ENCODE measurements at places on chromosomes 7 and 10.

DNA sequence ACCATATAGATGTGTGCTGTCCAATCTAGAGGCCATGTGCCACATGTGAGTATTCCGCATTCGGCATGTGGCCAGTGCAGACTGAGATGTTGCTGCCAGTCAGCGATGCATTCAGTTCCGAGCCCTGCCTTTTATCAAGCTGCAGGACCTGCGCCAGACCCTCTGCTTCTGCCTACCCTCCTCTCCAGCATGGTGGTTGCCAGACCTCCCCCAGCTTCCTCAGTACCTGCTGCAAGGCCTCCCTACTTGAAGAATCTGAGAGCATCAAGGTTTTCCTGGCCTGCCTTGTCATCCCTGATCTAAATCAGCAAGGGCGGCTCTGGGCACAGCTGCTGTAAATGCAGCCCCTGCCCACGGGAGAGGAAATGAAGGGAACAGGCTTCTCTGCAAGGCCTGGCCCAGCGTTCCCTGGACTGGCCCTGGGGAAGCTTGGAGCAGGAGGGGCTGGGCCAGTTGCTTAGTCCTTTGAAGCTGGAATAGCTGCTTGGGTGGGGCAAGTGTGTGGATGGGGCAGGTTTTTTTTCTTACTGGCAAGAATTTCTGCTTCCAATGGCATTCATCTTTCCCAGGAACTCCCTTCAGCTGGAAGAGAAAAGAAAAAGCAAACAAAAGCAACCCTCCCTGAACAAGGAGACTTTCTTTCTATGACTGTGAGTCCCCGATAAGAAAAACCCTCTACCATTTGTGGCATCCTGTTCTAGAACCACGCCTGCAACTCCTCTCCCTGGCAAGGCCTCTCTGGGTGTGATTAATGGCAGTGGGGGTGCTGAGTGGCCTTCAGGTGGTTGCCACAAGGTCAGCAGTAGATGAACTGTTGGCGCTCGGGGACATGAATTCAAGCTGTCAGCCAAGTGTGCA is 93.0 kb downstream of the NHLRC2 start:
- DNase-seq, result peak; percentile 93

DNA sequence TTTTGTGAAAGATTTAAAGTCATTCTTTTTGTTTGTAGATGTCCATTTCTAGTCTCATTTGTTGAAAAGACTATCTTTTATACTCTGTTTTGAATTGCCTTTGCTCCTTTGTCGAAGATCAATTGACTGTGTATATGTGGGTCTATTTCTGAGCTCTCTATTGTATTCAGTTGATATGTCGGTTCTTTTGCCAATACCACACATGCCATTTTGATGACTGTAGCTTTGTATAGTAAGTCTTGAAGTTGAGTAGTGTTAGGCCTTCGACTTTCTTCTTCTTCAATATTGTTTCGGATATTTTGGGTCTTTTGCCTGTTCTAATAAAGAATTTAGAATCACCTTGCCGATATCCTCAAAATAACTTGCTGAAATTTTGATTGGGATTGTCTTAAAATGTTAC is 104.5 kb downstream of the CCSER2 start:
- DNase-seq, result no peak

DNA sequence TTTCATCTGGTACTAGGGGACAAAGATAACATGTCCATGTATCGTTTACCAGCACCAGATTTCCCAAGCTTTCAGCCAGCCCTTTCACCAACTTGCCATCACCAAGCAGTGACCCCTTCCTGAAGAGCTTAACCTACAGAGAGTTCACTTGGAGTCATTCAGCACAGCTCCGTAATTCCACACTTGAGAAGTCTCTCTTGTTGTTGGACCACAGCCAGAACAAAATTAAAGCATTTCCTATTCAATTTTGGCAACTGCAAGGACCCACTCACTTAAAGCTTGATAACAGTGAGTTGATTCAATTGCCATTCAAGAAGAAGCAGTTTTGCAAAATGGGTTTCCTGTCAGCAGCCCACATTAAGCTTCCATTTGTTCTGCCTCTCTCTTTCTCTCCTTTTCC is 88.5 kb upstream of the LRRTM3 start:
- DNase-seq, result no peak

DNA sequence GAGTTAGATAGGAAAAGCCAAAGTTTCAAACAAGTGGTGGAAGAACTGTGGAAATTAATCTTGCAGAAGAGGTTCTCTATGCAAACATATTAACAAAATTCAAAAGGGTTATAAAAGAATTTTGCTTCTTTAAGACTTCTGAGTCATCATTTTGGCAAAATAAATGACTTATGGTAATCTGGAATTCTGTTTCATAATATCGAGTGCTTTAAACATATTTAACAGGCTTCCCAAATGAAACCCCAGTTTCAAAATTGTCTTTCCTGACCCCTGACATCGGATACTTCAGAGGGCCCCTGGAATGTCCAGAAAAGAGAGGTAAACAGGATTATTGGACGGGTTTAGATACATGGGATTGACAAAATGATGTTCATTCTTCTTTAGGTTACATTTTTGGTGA is 444.6 kb downstream of the HTR7 start:
- no peak for DNase-seq

- no peak for DNase-seq
These were observed 1.7 kb downstream of the SHTN1 start for GRCh38 chr10:117003336-117003735.

- no peak for DNase-seq
These were observed 58.1 kb downstream of the NRP1 start for GRCh38 chr10:33276282-33276923.

GRCh38 chr7:40828686-40829600 is 694.1 kb downstream of the SUGCT start:
- DNase-seq, result no peak

- no peak for DNase-seq
These were observed 32.8 kb downstream of the JCAD start for GRCh38 chr10:30026578-30026977.

- peak; percentile 93 for DNase-seq
These were observed 6.0 kb downstream of the IL15RA start for GRCh38 chr10:5971315-5971832.

DNA sequence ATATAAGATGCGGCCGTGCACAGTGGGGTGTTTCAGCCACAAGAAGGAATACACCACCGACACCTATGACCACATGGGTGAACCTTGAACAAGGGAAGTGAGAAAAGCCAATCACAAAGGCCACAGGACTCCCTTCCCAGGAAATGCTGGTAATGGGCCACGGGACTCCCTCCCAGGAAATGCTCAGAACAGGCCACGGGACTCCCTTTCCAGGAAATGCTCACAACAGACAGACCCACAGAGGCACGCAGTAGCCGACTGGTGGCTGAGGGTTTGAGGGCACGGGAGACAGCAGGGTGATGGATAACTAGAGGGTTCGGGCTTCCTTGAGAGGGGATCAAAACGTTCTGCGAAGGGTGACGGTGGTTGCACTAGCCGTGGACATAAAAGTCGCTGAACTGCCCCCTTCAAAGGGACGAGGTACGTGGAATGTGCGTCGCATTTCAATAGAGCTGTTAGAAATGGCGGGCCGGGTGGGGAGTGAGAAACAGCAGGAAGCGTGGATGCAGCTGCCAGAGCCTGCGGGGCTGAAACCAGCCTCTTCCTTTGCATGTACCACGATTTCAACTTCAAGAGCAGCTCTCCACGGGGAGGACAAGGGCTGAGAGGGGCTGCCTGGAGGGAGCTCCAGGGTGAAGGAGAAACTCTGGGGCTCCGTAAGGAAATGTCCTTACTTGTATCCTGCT is 274.0 kb downstream of the ELFN1 start:
- DNase-seq, result peak; percentile 36

DNA sequence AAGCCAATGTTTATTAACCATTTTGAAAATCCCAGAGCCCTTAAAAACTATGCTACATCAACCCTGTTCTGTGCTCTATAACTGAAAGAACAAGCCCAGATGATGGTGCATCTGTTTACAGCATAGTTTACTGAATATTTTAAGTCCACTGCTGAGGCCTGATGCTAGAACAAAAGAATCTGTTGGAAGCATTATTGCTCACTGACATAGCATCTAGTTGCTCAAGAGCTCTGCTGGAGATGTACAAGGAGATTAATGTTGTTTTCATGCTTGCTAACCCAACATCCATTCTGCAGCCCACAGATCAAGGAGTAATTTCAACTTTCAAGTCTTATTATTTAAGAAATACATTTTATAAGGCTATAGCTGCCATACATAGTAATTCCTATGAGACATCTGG is 181.3 kb upstream of the FEZF1 start:
- no peak for DNase-seq

GRCh38 chr7:87934699-87935383 is 790 bp downstream of the ADAM22 start:
- DNase-seq, result peak; percentile 9

DNA sequence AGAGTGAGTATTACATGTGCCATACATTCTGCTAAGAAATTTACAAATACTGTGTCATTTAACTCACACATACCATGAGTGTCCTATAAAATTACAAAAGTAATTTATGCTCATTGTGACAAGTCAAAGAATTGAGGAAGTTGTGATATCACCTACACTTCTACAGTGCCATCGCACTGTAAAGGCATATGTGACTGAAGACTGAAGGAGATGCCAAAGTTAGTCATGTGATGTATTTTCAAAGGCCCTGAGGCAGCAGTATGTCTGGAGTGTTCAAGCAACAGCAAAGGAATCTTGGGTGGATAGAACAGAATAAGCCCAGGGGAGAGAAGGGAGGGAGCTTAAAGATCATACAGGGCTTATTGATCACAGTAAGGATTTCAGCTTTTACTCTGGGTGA is 176.8 kb downstream of the WNT2 start:
- peak; percentile 17 for DNase-seq

DNA sequence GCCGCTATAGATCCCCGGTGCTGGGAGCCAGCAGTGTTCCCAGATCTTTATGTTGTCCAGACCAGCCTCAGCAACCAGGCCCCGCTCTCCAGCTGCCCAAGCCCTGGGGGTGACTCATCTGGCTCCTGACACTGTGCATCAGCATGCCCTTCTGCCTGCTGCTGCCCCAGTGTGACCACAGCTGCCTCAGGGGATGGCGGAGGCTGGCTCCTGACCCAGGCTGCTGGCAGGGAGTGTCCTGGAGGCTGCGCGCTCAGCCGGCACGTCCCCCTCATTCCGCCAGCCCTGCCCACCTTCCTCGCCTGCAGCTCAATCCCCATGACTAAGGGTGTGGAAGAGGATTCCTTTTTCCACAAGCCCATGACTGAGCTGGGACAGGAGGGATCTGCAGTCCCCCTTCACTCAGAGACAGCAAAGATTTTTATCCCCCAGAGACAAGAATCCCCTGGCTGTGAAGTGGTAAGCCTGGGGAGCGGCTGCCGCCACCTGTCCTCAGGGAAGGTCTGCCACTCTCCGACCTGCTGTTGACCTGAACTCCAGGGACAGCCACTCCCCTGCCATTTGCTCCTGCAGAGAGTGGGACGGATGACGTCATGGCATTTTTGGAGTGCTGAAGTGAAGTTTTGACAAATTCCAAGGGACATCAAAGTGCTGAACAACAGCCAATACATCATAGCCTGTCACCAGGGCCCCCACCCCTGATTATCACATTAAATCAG is 182.8 kb upstream of the BMPER start:
- DNase-seq, result no peak

- DNase-seq, result peak; percentile 71
These were observed 41.5 kb upstream of the BNIP3 start for GRCh38 chr10:132023092-132023811.

DNA sequence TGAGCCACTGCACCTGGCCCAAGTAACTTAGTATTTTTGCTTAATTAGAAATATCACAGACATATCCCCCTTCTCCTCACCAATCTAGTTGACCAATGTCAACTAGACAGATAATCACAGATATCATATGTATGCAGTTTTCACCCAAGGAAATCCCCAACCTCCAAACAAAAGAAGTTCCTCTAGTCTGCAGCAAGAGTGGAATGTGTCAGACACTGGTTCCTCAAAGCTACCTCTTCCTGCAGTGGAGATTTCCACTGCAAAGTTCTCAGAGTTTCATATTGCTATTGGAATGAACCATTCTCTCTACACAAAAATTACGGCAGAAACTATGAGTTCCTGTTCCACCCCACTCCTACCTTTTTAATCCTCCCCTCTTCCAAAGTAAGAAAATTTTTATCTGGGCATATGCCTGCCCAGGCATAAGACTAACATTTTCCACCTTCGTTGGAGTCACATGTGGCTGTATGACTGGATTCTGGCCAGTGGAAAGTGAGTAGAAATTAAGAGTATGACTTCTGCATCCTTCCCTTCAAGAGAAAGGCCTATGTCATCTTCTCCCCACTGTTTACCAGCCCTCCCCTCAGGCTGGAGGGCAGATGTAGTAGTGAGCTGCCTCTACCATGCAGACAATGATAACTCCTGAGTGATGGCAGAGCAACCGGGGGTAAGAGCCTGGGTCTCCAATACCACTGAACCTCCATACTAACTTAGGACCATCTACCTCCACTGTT is 103.0 kb downstream of the MYOF start:
- DNase-seq, result no peak

GRCh38 chr7:25861601-25862260 is 290.3 kb upstream of the NFE2L3 start:
- no peak for DNase-seq

DNA sequence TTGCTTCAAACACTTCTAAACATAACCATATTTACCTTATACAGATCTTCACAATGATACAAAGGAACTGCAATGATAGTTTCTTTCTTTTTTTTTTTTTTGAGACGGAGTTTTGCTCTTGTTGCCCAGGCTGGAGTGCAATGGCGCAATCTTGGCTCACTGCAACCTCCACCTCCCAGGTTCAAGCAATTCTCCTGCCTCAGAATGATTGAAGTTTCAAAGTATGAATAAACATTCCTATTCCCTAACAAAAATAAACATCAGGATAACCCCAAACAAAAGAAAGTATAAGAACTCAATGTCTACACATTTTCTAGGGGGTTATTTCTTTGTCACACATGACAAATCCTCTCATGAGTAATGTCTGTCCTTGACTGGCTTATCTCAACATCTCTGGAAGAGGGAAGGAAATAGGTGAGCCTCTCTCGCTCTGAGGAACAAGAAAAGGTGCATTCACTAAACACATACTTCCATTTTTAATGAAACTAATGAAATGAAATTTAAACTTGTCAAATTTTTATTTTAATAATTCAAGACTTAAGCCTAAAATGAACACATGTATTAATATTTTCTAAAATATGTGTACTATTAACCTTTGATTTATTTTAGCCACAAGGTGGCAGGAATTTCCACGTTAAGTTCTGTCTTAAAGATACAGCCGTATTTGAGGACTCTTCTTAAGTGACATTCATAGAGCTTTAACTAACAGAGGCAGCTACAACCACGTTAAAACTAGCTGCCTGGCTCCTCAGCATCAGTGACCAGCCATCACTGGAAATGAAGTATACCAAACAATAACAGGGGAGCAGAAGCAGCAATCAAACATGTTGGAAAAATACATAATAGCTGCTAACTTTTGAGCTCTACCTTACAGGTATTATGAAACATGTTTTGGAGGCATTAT is 58.3 kb downstream of the MALSU1 start:
- peak; percentile 56 for DNase-seq

- no peak for DNase-seq
These were observed 466.9 kb downstream of the PTPRN2 start for GRCh38 chr7:158120716-158121115.

- no peak for DNase-seq
These were observed 1.3 kb downstream of the ZNF775 start for GRCh38 chr7:150380463-150380862.

- DNase-seq, result no peak
These were observed 47.8 kb downstream of the SYPL1 start for GRCh38 chr7:106064316-106064715.
